ENCODE measurements at places on chromosomes 1 and 21.

- no peak for DNase-seq
Measured at GRCh38 chr1:231161667-231162296, at the start of gene TRIM67. Gene TRIM67, plus strand, starts transcription at chr1:231162058. Its CDS starts 912 bp downstream, at chr1:231162970.

DNA sequence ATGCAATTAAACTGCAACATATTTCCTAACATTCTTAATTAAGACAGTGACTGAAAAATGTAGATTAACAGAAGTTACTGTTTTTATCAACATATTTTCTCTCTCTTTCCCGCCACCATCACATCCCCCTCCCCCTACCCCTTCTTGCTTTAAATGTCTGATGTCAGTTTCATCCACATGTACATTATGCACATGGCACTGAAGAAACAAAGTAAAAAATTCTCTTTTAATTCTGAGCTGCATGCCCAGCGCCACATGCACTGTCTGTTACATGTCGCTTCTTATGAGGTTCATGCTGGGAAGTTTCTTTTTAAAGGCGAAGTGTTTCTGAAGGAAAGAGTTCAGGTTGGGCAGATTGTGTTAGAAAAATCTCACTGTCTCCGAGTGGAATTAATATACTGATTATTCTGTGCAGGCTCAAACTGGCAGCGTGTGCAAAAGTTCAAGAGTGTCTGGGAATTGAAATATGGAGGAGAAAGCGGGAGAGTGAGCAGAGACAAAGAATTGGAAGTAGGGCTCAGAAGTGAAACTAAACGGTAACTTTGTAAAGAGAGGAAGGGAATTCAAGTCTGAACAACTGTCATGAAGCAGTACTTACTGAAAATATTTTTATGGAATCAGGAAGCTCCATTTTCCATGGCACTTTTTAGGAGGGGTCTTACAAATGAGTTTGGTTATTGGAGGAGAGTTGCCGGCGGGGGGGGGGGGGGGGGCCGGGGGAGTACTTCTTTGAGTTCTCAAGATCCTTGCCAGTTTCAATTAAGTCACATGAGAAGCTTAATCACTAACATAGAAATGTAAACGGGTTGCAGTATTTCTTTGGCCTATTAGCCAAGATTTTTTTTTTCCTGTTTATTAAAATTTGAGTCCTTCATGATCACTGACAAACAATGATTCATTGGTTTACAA, 217.6 kb downstream of the SDCCAG8 start:
- DNase-seq = no peak

DNA sequence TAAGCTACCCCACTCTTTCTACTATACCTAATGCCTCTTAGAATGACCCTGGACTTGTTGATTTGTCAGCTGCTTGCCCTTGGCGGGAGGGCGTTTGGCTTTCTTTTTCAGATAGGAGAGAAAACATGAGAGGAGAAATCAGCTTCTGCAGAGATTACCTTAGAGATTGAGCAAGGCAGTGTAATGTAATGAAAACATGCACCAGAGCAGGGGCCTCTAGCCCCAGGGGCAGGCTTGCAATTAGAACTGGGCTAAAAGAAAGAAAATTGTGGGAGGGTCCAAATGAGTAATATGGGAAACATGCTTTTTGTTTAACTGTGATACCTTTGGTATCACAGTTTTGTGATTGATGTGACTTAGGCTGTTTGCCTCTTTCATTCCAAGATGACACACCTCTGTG, 89.7 kb downstream of the PBX1 start:
- no peak for DNase-seq

DNA sequence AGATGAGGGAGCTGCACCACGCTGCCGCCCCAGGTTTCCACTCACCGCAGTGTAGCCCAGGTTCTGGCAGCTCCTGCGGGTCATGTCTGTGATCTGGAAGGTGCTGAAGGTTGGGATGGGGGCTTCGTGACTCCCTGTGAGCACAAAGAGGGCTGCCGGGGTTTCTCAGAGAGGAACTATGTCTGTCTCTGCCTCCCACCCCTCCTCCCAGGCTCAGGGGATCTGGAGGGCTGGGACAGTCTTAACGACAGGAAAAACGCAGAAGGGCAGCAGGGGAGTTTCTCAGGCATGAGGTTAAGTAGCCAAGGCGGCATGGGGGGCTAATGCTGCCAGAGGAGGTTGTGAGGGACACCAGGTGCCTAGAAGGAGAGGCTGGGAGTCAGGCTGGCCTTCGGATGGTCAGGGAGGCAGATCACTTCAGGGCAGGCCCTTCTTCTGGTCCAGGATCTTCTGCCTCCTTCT, 656 bp downstream of the SH2D2A start:
- DNase-seq = no peak

DNA sequence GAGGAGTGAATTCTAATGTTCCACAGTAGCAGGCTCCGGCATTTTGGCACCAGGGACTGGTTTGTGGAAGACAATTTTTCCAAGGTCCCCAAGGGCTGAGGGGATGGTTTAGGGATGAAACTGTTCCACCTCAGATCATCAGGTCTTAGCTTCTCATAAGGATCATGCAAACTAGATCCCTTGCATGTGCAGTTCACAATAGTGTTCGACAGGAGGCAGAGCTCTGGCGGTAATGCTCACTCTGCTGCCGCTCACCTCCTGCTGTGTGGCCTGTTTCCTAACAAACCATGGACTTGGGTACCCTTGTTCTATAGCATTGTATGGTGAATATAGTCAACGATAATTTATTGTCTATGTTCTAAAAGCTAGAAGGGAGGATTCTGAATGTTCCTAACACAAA, 16.6 kb downstream of the CRNN start:
- no peak for DNase-seq

- DNase-seq = peak; percentile 29
Measured at GRCh38 chr21:38159355-38159754, 97.4 kb upstream of the KCNJ15 start.

DNA sequence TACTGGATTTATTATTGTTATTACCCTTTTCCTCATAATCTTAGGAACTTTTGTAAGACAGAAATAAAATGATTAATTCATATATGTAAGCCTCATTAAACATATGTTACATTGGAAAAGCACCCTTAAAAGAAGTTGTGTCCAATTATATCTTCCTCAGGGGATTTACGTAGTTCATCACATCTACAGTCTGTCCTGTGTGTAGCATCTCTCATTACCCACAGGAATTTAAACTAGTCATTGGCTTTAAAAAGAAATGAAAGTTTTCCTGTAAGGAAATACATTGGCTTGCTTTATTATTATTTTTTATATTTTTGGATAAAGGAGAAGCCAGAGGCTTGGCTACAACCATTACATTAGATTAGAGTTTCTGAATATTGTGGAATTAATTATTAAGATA, 56.1 kb downstream of the SWT1 start:
- DNase-seq = no peak

GRCh38 chr1:218848009-218848408, 325.7 kb upstream of the LYPLAL1 start:
- DNase-seq = no peak
